ENCODE measurements at places on chromosomes 5 and 9.

GRCh38 chr5:111668477-111669414, 88.2 kb downstream of the NREP start:
- no peak for DNase-seq

DNA sequence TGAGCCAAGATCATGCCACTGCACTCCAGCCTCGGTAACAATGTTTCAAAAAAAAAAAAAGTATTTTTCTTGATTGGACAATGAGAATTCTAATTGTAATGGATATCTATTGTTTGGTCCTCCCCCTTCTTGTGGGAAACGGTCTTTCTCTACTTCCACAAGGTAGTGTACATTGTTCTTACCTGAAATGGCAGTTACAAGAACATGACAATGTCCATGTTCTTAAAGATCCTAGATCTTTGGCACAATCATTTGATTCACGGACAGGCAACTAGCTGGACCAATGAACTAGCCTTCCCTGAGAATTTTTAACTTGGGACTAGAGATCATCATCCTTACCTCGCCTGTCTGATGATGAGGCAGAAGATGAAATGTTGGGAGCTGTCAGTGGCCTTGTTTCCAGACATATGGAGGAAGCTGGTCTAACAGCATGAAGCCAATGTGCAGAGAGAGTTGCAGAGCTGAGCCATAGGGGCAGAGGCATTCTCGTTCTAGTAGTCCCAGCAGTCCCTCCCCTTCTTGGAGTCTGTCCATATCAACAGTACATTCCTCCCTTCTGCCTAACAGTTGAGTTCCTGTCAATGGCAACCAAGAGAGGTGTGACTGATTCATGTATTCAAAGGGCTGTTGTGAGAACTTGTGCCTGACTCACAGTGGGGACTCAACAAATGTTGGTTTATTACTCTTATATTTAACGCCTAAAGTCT, 2.1 kb upstream of the MARCHF6 start:
- no peak for DNase-seq

DNA sequence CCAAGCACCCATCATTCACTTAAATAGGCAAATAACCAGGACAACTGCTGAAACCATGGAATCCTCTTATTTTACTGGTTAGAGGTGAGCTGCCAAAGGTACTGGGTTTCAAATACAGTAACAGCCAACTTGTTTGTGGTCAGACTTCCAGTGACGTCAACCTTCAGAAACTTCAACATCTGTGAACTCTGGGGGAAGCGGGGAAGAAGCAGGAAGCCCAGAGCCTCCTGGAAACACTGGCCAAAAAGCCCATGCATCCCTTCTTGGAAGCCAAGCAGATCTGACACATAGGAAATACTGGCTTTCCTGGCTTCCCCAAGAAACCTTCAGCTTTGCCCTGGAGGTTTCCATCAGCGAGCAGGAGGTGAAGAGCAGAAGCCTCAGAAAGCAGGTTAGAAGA, 4.9 kb upstream of the FRRS1L start:
- no peak for DNase-seq

DNA sequence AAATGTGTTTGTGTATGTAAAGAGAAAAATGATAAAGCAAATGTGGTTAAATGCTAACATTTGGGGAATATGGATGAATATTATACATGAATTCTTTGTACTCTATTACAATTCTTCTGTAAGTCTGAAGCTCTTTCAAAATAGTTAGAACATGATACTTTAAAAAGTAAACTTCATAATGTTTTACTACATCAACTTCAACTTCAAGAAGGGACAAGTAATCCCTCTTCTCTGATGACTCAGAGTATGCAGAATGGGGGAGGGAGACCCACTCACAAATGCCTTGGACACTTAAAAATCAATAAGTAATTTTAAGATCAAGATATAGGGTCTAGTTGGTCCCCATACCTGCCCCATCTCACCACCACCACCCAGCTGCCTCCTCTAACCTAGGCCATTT, 162.4 kb downstream of the ESM1 start:
- no peak for DNase-seq

DNA sequence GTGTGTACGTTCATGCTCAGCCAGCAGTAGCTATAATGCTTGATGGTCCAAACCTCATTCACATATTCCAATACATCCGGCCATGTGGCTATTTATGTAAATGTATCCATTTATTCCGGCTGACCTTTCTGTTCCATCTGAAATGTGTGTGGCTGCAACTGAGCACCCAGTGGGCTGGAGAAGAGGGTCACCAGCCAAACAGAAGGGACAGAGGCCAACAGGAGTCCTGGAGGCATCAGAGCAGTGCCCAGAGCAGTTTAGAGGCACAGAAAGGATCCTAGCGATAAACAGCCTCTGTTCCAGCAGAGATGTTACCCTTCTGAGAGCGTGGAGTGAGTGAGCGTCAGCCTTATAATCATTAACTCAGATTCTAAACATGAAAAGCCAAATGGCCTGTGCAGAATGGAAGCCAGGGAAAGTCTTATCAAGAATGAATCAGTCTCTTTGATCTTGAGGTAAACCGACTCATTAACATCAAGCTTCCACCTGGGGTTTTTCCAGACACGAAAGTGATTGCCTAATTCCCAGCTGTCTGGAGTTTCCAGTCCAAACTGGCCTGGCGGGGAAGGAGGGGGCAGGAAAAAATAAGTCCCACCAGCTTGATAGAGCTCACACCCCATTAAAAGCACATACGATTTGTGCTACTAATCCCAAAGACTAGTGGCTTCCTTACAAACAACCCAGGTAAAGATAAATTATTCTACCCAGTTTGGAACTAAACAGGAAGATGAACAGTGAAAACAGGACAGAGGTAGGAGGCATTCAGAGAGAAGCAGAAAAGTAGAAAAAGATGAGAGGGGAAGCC, 55.7 kb downstream of the SUSD1 start:
- DNase-seq = peak; percentile 9

GRCh38 chr5:56206126-56206910, 26.8 kb downstream of the ANKRD55 start:
- DNase-seq = no peak

DNA sequence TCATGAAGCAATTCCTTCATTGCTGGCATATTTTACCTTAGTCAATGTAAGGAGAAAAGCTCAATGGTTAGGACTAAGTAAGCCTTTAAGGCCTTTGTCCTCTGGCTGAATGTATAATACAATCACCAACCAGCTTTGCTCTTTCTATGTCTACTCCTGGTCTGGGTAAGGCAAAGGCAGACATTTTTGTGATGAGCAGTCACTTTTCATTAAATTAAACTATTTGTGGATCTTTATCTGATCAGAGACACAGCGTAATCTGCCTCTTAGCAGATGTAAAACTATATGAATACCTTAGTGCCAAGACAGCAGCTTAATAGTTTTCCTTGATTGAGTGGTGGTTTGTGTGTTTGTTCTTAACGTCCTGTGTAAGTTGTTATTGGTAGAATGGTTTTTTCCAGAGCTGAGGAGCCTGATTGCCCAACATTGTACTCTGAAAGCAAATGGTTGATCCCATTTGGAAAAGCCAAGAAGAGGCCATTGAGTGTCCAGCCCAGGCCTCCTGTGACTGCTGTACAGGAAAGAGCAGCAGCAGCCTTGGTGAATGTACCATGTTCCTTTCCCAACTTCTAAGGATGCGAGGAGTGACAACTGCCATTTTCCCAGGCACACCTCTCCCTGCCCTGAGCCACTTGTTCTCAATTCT, 16.5 kb upstream of the CXXC5 start:
- DNase-seq = no peak

DNA sequence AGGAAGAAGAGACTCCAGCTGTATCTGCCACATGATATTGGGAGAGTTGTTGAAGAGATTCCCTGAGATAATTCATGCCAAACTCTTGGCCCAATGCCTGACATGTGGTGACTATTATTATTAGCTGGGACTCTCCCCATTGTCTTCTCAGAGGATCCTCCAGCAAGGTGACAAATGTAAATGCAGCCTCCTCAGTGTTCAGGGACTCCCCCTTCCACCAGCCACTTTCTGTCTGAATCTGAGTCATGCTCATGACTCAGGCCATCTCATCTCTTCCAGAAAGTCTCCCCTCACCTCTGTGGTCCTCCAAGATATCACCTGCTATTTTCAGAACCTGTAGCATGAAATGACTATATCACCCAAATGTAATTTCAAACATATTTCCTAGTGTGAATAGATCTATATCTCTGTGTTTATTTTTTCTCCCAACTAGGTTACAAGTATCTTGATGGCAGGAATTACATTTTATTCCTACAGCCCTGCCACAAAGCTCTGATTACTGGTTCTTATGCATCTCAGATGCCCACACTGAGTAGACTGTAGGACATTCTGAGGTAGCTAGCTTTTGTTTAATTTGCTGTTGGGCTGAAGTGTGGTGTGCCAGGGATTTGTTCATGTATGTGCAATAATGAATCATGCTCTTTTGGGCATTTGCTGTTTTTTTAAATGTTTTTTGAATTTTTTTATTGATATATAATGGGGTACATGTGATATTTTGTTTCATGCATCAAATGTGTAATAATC, 126.6 kb upstream of the IL12B start:
- no peak for DNase-seq

- DNase-seq = no peak
Measured at GRCh38 chr5:177044641-177045040, 22.1 kb downstream of the ZNF346 start.

DNA sequence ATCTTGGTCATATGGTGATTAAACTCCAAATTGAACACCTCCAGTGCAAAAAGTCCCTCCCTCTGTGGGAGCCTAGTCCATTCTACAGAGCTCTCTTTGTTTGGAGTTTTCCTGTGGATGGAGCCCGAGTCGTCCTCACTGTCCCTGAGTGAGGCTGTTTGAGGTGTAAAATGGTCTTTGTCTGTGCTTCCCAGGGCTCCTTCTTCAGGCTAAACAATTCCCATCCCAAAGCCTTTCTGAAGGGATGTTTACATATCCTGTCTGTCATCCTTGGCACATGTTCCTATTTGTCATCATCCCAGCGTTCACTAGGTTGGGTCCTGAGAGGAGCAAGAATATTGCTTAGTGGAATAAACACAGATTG, 68.9 kb downstream of the COL27A1 start:
- no peak for DNase-seq

DNA sequence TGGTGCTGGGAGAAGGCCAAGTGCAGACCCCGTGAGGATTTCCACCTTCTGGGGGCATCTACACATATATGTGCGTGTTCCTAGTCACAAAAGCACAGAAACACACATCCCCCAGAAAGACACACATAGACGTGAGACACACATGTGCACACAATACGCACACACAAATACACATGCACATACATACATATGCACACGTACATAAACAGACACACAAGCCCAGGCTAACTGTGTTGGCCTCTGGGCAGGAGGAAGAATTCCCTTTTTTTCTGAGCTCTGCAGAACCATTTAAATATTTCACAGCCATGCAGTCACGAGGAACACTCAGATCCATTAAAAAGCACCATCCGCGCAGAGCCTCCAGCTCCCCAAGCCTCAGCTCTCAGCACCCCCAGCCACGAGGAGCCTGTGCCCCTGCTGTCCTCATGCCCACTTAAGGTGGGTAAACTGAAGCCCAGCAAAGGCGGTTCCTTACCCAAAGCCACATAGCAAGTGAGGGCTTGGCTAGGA, 5.3 kb downstream of the NINJ1 start:
- no peak for DNase-seq

- peak; percentile 43 for DNase-seq
Measured at GRCh38 chr9:33159777-33160127, 7.4 kb downstream of the B4GALT1 start.

DNA sequence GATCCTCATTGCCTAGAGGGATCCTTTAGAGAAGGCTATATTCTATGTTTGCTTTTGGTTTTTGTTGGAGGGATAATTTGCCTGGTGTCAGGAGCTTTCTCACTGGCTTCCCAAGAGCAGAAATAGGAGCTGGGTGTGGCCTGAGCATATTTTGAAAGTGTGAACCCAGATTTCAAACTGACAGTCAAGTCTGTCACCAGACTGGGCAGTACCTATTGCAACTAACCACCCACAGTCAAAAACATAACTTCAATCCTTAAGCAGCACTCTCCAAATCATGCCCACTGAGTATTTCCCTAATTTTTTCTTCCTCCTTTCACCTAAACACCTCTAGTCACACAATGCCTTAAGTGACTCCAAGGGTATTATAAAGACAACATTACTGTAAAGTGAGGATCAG, 278.4 kb downstream of the EBF1 start:
- no peak for DNase-seq

DNA sequence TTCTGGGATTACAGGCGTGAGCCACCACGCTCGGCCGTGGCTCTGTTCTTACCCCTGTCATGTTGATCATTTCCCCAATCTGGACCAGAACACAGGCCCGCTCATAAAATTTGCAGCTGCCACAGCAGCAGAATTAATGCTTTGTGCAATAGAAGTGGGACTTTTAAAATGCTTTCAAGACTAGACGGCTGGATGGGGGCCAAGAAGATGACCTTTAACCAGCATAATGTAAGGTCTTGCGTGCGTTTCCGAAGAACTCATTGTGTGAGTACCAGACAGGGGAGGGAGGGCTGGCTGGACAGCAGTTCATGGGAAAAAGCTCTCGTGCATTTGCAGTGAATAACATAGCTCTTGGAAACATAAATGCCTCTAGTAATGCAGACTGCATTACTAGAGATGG, 3.5 kb upstream of the WDR38 start:
- no peak for DNase-seq

Measured in prostate gland (tissue), 2 donors.